ENCODE measurements at places on chromosomes 7 and 10.

GRCh38 chr10:7968510-7969112 lies 85.9 kb upstream of the GATA3 start:
- no peak for DNase-seq

DNA sequence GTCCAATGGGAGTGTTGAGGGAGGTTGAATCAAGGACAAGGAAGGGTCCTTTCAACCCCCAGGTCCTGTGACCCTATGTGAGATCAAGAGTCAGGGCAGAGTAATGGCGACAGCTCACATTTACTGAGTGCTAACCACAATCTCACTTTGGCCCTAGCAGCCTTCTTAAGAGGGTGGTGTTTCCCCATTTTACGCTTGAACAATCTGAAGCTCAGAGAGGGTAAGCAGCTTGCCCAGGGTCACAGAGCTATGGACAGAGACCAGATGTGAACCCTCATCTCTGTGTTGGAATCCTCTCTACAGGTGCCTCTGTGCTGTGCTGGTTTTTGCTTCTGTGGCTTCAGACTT lies 102.0 kb downstream of the GRK5 start:
- DNase-seq = no peak

- no peak for DNase-seq
These were observed 38.1 kb upstream of the WDR11 start for GRCh38 chr10:120813085-120813484.

- DNase-seq = no peak
These were observed 97.8 kb downstream of the AUTS2 start for GRCh38 chr7:69696054-69696591.

DNA sequence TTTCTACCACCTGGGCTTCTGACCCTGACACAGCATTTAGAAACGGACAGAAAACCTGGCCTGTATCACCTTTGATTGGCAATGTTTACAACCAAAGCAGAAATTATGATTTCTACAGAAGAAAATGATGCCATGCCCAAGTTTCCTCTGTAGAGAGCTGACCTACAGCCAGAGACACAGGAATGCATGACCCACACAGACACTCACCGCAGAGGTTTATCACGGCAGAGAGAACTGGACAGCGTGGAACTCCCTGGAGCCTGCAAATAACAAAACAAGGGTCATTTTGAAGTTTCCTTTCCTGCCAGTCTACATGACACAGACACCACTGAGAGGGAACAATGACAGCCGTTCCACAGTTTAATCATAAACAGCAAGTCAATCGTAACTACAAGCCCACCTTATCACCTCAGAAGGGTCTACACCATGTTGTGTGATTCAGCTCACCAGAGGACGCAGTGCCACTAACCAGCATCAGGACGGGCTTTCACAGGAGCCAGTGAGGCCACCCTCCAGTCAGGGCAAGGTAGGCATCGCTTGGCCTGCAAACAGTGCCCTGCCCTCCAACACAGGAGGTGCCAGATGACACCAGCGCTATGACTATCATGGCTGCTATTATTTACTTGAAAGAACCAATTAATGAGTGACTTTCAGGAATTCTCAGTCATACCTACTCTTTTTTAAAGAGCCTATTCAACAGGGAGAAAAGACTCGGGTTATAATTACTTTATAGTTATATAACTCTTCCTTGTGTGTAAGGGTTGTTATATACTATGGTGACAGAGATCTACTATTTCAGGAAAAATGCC lies 139.9 kb downstream of the TNS3 start:
- no peak for DNase-seq

All from T-helper 9 cell (primary cell).